ENCODE measurements at places on chromosomes 4 and X. TPM values are rescaled to one million over a fixed set of nuclear protein-coding genes. Genes with fewer than 3 reads are reported as not detected.

DNA sequence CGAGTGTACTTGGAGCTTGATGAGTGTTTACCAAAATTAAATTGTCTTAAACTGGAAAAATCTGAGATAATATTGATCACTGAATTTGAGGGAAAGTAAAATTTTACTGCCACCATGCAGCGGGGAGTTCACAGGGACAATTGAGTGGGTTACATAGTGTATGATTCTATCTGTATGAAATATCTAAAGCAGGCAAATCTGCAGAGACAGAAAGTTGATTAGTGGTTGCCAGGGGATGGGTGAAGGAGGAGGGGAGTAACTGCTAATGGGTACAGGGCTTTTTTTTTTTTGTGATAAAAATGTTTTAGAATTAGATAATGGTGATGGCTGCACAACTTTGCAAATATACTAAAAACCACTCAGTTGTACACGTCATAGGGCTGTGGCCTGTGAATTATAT, 35.4 kb upstream of the PDLIM3 start:
- DNase-seq, result no peak

GRCh38 chr4:140151699-140152012, 2.3 kb downstream of the MAML3 start:
- no peak for DNase-seq

GRCh38 chr4:40199999-40200874, 3.4 kb downstream of the RHOH start:
- DNase-seq, result no peak

GRCh38 chr4:3160438-3160837, 86.0 kb downstream of the HTT start:
- DNase-seq, result no peak

GRCh38 chr4:77043507-77044136, 32.2 kb downstream of the CCNI start:
- DNase-seq, result no peak

DNA sequence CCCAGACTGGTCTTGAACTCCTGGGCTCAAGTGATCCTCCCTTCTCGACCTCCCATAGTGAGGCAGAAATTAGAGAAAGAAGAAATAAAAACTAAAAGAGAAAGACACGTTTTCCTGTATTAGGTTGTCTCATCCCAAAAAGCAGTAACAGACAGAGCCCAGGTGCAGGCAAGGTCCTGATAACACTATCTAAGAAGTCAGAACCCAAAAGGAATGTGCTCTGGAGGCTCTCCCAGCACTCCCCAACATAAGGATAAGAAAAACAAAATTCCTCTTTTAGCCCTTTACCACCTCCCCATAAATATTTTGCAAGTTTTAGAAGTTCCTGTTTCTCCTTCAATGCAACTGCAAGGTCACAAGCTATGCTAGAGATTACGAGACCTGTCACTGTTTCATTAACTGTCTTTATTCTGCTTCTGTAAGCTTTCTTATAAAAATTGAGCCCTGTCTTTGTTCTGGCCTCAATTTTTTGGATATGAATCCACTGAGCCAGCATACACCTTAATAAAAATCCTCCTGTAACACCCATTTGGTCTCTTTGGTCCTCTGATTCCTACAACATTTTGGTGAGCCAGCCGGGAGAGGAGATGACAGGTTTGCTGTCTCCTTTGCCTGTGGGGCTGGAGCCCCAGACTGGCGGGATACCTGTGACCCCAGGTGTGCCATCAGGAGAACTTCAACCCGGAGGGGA, 25.9 kb downstream of the LIAS start:
- no peak for DNase-seq

DNA sequence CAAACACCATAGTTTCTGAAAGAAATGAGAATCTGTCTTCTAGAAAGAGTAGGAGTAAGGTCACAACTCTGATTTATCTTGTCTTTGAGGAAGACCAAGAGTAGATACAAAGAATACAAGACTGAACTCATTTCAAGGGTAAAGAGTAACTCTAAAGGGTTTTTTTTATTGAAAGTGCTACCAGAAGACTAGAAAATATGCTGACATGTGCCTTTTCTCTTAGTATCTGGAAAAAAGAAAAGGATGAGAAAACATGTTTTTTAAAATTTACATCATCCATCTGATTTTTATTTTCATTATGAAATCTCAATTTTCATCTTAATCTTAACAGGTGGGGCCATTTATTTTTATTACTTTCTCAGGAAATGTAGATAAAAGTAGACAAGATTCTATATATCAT, 43.0 kb downstream of the UNC5C start:
- DNase-seq, result no peak

- DNase-seq, result no peak
Measured at GRCh38 chr4:95516528-95517017, 32.2 kb downstream of the UNC5C start.

- no peak for DNase-seq
Measured at GRCh38 chrX:30570505-30570904, 7.1 kb downstream of the TASL start.

GRCh38 chr4:133000012-133000411, 149.1 kb upstream of the PCDH10 start:
- no peak for DNase-seq

Gene VCX3A
- not detected for total RNA-seq

Gene PRKX
- total RNA-seq, result 23.1 TPM

Gene MAGEA2
- total RNA-seq, result not detected

Gene PDS5A
- total RNA-seq, result 69.8 TPM
